Activated effector memory CD4-positive, alpha-beta T cell treated with anti-CD3 and anti-CD28 coated beads, Interleukin-2, amount 50 U/mL, for 16 hours (primary cell): ENCODE measurements at places on chromosomes 13 and 19.

DNA sequence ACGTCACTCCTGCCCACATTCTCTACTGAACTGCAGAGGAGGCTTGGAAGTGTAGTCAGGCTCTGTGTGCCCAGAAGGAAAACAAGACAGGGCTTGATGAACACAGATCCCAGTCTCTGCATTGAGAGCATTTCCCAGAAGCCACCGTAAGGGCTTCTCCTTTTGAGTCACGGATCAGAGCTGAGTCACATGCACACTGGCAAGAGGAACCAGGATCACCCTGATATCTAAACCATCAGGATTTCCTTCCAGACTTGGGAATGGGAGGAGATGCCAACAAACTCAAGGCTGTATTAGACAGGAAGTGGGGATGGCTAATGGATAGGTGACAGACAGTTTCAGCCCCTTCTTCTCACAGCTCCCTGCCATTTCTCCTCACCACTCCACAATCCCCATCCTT lies 17.7 kb upstream of the FBXO17 start:
- DNase-seq, result no peak

DNA sequence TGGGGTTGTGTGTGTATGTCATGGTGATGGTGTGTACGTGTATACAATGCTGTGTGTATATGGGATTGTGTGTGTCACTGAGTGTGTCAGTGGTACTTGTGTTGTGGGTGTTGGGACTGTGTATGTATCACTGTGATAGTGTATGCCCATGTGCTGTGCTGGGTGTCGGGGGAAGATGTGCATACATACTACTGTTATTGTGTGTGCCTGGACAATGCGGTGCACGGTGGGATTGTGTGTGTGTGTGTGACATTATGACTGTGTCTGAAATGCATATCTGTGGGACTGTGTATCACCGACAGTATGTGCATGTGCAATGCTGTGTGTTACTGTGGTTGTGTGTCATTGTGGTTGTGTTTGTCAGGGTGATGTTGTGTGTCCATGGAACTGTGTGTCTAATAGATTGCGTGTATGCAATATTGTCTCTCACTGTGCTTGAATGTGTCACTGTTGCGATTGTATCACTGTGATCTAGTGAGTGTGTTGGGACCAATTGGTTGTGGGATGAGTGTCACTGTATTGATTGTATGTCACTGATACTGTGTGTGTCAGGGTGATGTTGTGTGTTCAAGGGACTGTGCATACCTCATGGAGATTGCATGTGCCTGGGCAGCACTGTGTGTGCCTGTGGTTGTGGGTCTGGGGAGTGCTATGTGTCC lies 11.0 kb upstream of the BBC3 start:
- no peak for DNase-seq

DNA sequence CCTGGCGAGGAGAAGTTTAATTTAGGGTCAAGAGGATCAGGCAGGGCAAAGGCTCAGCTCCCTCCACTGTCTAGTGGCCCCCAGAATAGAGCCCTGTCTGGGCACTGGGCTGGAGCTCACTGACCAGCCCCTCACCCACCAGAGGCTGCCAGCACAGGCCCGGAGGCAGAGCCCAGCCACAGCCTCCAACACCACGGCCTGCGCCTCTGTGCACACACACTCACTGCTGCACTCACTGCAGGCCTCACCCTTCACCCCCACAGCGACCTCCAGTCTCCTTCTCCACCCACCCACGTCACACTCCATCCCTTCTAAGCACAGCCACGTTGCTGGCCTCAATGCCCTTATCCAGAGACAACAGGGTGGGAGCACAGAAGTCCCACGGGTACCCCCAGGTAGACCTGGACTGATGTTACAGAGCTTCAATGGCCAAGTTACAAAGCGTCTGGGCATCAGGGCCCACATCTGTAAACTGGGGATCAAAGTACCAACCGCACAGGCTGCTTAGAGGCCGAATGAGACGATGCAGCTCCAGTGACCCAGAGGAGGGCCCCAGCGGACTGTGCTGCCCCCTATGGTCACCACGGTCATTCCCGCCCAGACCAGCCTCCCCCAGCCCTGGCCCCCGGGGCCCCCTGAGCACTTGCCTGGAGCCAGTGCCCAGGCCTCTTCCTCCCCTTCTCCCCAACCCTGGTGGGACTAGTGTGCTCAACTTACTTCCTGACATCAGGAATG lies 4.5 kb upstream of the PRKD2 start:
- DNase-seq, result no peak

DNA sequence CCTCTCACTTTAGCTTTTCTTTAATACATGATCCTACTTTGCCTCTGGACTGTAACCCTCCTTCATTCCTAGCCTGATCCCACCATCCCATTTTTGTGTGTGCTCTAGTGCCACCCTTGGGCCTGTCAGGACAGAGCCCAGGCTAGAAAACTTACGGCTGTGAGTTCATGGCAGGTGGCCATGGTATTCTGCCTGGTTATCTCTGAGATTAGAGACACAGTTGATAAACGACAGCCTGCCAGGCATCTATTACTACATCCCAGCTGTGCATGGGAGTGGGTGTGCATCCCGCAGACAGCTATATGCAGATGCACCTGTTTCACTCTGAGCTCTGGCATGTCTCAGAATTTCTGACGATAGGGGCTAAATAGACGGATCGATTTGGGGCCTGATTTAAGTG lies 110.9 kb downstream of the HS6ST3 start:
- DNase-seq, result no peak

DNA sequence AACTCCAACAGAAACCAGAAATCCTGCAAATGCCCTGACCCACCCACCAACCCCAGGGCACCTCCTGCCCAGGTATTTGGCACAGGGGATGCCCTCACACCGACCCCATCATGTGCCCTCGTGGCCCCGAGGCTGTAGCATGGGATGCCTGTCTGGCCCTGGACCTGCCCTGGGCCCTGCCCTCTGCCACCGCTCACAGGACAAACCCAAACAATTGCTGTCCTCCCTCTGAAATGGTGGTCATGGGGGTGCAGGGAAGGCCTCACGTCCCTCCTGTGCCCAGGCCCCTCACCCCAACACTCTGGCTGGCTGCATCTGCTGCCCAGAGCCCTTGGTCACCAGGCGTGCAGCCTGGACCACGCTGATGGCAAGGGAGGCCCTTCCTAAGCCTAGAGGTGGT lies 2.1 kb upstream of the ZNF181 start:
- DNase-seq, result no peak

DNA sequence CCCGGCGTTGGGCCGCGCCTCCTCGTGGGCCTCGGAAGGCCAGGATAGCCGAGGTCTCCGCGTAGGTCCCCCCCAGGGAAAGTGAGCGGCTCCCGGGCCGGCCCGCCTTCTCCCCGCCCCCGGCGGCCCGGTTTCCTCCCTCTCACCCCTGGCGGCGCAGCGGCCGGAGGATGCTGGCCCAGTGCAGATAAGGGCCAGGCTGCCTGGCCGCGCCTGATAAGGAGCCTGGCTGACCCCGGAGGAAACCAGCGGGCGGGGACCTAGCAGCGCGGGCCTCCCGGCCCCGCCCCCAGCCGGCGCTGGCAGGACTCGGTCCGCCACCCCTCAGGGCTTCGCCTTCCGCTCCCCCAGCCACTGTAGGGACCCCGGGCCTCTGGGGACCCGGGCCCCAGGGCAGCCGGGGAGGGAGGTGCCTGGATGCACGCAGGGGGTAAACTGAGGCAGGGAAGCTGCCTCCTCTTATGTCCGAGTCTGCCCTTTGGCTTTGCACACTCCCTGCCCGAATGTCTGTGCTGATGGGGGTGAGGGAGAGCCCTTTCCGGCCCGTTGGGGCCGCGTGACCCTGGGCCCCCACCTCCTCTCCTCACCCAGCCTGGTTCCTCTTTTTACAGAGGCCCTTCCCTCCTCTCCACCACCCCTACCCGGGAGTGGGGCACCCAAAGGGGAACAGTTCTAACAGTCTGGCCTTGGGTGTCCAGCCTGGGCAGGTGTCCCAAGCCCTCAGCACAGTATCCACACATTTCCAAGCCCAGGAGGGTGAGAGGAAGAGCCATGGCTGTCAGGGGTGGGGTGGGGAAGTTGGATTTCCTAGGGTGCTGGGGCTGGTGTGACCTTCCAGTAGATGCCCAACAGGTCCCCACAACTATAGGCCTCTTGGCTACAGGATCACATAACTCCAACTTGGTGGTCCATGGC lies at the start of gene LYL1:
TSS of gene LYL1 (minus strand) at position 193 of the 915 bp plus-strand sequence. CDS start 1,687 bp downstream, outside the sequence.
- DNase-seq, result peak; percentile 80

DNA sequence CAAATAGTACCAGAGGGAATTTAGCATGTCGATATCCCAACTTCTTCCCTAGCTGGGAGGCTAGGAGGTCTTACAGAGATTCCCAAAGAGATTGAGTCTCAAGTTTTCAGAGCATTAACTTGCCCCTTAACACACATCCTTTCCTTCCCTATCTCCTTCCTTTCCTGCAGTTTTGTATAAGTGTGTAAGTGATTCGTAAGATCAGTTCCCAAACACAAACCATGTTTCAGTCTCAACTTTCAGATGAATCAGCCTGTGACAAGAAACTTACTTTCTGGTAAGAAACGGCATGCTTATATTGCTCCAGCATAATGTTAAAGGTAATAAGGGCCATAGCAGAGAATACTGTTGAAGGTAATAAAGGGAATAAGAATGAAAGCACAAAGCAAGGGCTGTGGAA lies 472.2 kb downstream of the LIG4 start:
- DNase-seq, result no peak
